ENCODE measurements at places on chromosomes 12 and 14.

GRCh38 chr12:128850400-128850799 is 2.9 kb upstream of the GLT1D1 start:
- no peak for DNase-seq

- DNase-seq: no peak
Observed at GRCh38 chr14:89855961-89856656, 98.4 kb downstream of the EFCAB11 start.

DNA sequence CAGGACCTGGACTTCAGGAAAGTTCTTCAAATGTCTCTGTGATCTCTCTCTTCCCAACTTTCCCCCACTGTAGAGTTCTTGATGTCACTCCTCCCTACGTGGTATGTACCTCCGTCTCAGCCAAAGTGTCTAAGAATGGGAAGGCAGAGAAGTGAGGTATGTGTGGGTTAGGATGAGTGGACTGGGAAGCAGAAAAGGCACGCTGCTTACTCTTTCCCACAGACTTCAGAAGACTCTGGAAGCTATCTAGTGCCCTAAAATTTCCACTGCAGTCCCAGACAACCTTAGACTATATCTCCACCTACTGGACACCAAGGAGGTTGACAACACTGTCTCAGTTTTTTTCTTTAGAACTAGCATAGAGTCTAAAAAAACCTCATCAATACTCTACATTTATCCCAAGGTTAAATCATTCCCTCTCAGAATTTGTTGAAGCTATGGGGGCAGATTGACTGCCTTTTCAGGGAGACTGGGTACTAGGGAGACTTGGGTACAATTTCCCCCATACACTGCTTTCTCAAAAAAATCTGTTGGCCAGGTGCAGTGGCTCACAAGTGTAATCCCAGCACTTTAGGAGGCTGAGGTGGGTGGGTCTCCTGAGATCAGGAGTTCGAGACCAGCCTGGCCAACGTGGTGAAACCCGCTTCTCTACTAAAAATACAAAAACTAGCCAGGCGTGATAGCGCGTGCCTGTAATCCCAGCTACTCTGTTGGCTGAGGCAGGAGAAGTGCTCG is 20.6 kb upstream of the ITGA5 start:
- peak; percentile 55 for DNase-seq

GRCh38 chr14:75427126-75427481 is 718 bp upstream of the JDP2 start:
- DNase-seq: no peak

DNA sequence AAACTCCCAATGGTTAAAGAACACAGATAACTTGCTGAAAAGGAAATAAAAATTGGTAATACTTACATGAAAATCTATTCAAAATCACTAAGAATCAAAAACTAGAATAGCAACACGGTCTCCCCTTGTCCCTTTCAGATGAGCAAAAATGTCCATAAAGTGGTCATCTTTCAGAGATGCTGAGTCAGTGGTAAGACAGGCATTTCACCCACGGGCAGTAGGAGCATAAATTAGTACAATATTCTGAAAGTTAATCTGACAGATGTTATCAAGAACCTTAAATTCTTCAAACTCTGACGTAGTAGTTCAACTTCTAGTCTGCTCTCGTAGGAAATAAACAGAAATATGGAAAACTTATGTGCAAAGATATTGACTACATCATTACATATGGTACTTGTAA is 33.1 kb upstream of the GNPNAT1 start:
- DNase-seq: no peak

DNA sequence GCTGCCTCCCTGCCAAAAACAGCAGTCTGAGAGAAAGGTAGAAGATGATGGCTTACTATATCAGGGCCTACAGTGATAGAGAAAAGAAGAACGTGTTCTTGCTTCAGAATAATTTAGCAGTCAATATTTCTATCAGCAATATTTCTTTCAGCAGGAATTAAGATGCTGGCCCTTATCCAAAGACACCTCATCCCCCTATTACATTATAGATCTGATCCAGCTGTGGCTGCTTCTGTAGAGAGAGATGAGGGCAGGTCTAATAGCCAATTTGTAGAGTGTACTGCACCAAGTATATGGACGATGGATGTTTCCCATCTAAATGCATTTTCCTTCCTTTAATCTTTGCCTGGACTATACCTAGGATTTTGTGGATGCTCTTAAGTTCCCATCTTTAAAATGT is 451.7 kb downstream of the NPAS3 start:
- DNase-seq: no peak

- no peak for DNase-seq
Observed at GRCh38 chr12:69000540-69001243, 67.7 kb upstream of the CPM start.

DNA sequence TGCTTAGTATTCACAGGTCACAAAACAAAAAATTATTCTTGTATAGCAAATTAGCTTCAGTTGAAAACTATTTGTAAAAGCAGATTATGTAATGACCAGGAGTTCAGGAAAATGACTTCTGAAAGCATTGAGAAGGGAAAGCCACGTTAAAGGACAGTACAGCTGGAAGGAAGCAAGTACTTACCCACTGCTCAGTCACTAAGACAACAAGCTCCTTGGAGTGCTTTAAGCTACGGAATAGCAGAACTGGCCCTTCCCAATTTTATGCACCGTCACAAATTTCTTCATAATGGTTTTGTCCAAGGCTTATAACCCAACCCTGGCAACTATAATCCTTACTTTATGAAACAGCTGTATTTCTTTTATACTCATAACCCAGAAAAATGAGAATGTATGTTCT is 13.0 kb upstream of the SNAPC1 start:
- DNase-seq: no peak

- no peak for DNase-seq
Observed at GRCh38 chr12:100170313-100170858, 27.7 kb upstream of the BLTP3B start.

GRCh38 chr12:122086641-122087285 is 8.2 kb downstream of the MLXIP start:
- DNase-seq: no peak

DNA sequence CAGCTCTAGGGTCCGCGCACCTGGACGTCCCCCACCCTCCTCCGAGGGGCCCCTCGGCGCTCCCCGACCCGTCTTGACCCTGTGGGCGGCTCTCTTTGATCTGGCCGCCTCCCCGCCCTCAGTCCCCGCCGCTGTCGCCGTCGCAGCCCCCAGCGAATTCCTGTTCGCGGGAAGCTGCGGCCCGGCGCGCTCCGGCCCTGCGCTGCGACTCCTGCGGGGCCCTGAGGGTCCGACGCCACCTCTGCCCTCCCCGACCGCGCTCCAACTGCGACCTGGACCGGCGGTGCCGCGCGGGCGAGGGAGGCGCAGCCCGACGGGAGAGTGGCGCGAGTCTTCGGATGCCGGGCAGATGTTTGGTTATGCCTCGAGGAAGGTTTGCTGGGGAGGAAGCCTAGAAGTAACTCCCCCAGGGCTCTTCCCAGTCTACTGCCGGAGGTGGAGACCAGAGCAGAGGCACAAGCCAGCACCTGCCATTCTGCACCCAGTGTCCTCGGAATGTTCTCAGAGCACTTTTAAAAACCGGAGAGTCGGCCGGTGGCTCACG is 440 bp upstream of the ISM2 start:
- DNase-seq: no peak

- DNase-seq: no peak
Observed at GRCh38 chr14:68331426-68331825, 461.4 kb downstream of the ZFP36L1 start.

DNA sequence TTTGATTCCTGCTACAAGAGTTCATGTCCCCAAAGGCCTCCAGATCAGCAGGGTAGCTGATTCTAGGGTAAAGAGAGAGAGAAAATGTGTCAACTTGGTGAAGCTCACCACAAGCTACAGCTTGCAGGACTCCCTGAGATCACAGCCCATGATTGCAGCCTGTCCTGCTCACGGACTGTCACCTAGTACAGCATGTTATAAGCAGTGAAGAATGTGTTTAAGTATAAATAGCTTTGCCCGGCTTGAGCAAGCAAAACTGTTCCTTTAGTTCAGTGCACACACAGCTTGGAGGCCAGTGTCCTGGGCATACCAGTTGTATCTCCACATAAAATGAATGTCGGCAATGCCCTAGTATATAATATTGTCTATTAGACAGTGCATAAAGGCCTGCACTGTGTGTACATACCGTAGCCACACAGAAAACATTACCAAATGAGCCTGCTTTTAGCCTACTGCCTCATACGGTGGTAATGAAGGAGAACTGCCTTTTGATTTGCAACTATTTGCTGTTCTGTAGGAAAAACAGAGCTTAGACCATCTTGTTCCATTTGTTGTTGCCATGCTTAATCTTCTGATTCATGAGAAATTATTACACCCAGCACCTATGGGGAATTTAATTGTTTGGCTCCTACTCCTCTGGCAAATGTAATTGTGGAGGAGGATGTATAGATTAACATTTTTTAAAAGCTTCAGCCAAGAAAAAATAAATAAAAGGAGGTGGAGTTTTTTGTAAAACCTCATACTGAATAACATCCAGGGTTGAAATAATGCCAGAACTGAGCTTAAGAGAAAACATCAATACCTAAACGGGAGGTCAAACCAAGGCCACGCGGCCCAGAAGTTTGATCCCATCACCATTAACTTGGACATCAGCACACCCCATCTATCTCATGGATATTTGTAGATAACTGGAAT is 108.1 kb upstream of the G2E3 start:
- no peak for DNase-seq

- DNase-seq: no peak
Observed at GRCh38 chr14:102738373-102739189, 38.7 kb upstream of the TRAF3 start.

DNA sequence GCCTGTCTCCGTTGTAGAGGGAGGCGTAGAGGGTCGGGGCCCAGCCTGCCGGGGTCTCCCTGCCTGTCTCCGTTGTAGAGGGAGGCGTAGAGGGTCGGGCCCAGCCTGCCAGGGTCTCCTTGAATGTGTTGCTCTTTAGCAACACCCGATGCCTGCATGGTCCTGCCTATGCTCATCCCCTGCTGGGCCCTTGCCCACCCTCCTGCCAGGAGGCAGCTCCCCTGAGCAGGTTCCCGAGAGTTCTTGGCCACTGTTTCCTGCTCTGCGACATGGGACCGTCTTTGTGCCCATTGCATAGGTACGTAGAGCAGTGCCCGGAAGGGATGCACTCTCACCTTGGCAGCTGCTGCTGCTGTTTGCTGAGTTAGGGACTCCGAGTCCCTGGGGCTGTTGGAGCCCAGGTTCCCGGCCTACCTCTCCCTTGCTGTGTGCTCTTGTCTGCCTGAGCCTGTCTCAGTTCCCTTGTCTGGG is 3.3 kb downstream of the KIF26A start:
- no peak for DNase-seq

DNA sequence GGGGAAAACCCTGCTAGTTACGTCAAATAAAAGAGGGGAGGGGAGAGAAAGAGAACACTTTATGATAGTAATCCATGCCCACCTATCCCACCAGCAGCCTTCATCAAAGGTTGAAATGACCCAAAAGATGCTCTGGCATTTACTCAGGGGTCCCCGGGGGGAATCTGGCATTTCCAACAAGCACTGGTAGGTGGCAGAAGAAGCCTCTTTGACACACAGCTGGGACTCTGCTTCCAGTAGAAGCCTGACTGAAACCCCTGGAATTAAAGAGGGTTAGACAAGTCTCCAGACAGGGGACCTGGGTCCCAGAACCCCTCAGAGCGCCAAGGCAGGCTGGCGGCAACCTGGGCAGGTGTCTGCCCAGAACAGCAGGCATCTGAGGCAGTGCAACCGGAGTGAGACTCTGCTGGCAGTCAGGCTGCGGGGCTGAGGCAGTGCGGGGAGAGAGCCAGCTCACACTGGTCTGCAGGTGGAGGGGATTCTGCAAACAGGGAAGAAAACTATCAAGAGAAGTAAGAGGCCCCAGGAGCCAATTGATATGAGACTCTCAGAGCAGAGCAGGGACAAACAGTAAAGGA is 85.0 kb upstream of the CAPRIN2 start:
- DNase-seq: no peak

GRCh38 chr12:3034067-3034750 is 43.0 kb upstream of the TSPAN9 start:
- peak; percentile 67 for DNase-seq

- DNase-seq: no peak
Observed at GRCh38 chr12:68336889-68337303, 4.7 kb upstream of the MDM1 start.

DNA sequence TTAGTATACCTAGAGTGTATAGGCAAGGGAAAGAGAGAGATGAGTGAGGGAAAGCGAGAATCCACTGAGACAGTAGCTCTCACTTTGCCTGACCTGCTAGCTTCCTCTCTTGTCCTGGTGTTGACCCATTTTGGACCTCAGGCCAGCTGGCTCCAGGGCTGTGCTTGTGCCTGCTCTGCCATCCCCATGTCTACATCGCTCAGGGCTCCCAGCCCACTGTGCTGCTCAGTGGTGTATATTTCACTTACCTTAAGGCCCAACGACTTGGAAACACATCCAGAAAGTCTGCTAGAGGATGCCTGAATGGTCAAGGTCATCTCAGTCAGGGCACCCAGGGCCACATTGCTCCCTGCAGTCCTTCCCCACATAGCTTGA is 964 bp upstream of the SERPINA4 start:
- DNase-seq: no peak

DNA sequence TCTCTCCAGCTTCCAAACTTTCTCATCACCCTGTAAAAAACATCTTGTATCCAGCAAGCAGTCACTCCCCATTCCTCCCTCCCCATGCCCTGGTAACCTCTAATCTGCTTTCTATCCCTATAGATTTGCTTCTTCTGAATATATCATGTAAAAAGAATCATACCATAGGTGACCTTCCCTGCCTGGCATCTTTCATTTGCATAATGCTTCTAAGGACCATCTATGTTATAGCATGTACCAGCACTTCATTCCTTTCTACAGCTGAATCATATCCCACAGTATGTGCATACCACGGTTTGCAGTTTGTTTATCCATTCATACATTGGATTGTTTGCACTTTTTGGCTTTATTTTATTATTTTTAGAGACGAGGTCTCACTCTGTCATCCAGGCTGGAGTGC is 22.9 kb upstream of the VPS37B start:
- DNase-seq: no peak

- DNase-seq: peak; percentile 72
Observed at GRCh38 chr12:55681142-55682077, 26.3 kb downstream of the ITGA7 start.

- no peak for DNase-seq
Observed at GRCh38 chr14:56816574-56817391, 6.5 kb upstream of the OTX2 start.

- no peak for DNase-seq
Observed at GRCh38 chr12:89243771-89244170, 108.5 kb downstream of the DUSP6 start.

DNA sequence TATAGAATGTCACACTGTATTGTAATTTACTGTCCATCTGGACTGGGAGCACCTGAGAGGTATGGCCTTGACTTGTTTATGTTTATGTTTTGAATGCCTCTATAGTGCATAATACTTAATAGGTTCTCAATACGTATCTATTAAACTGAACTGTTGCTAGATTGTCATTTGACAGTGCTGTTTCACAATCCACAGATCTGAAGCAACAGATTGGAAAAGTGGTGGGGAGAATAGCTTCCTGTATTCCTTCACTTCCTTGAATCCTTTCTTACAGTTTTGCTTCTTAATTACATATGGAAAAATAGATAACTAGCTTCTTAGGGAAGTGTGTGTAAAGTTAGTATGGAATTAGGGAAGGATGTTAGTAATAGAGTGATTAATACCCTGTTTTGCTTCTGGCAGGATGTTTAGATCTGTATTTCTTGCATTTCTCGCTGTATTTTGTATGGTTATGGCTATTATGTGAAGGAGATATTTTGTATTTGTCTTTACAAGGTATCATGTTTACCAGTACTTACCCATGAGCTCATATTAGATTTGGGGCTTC is 4.5 kb downstream of the CNOT2 start:
- no peak for DNase-seq

- DNase-seq: no peak
Observed at GRCh38 chr12:119406308-119406707, 71.8 kb downstream of the CCDC60 start.

- no peak for DNase-seq
Observed at GRCh38 chr12:57749061-57749460, 3.0 kb downstream of the CDK4 start.
